Esophagus mucosa (tissue), 1 donor: ENCODE measurements at places on chromosomes 16 and 17.

DNA sequence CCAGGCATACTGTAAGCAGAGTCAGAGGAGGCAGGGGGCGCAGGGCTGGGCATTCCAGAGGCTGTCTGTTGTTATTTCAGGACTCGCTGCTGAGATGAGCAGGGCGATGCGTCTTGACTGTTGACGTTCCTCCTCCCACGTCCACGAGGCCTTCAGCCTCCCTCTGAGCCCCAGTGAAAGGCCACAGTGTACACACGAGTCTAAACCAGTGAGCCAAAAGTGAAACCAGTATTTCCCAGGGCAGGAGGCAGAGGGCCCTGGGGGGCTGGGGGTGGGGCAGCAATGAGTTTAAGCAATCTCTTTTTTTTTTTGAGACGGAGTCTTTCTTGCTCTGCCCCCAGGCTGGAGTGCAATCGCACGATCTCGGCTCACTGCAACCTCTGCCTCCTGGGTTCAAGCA, 21.5 kb downstream of the SMTNL2 start:
- ATAC-seq = no peak

DNA sequence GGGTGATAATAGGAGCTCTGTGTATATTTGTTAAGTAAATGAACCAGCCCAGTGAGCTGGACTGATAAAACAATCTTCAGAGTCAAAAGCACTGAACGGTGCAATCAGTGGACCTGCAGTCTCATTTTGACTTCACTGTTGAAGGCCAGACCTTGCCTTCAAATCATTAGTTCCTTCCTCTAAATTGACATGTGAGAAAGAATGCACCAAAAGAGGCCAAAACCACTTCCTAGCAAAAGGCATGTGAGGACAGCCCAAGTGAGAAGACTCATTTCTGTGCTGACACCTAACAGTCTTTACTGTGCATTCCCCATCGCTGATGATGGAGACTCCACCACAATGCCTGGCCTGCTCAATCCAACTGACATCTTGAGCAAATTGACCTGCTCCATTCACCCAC, 10.6 kb downstream of the GTF3C1 start:
- ATAC-seq = no peak

GRCh38 chr16:75590920-75591843, 25.0 kb downstream of the GABARAPL2 start:
- ATAC-seq = no peak

DNA sequence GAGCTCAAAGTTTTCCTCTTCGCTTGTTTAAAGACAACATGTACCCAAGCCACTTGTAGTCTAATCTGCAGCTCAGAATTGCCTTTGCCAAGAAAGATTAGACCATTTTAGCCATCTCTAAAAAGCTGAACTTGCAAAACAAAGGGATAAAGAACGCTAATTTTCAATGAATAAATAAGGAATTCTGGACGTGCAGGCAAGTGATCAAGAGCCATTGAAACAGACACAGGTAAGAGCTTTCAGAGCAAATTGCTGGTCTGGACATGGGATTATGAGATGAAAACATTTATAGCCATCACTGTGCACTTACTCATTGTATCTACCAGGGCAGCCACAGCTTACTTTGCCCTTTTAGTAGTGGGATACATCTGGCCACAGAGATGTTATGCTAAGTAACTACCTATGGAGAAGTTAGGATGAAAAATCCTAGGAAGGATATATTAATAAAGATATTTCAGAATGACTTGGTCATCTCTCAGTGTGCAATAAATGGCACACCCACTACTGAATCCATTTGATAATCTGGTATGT, 44.4 kb downstream of the RND2 start:
- no peak for ATAC-seq

DNA sequence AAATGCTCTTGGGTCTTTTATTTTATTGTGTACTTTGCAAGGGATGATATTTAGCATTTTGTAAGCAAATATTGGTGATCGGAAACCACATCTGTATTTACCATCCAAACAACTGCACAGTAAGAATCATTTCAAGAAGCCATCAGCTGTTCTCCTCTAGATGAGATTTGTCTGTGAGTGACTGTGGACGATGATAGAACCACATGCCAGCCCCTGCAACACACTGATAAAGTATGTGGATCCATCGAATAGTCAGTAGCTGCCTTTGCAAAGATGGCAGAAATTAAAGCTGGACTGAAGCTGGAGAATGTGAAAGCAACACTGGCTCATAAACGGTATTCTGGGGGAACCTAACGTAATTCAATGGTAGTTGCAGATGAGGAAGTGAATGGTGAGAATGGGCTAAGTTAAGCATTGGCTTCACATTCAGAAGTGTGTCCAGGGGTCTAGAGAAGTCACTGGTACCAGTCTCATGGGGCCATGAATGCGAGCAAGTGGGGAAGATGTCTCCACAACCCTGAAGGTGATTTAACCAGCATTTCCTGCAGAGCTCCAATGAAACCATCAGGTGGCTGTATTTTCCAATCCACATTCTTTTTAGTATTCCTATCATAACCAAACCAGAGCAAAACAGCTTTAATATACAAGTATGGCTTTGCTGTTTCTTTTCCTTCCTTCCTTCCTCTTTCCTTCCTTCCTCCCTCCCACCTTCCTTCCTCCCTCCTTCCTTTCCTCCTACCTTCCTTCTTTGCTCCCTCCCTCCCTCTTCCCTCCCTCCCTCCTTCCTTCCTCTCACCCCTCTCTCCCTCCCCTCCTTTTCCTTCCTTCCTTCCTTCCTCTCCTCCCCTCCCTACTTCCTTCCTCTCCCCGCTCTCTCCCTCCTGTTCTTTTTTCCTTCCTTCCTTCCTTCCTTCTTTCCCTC, 169.4 kb downstream of the ABCA8 start:
- no peak for ATAC-seq

DNA sequence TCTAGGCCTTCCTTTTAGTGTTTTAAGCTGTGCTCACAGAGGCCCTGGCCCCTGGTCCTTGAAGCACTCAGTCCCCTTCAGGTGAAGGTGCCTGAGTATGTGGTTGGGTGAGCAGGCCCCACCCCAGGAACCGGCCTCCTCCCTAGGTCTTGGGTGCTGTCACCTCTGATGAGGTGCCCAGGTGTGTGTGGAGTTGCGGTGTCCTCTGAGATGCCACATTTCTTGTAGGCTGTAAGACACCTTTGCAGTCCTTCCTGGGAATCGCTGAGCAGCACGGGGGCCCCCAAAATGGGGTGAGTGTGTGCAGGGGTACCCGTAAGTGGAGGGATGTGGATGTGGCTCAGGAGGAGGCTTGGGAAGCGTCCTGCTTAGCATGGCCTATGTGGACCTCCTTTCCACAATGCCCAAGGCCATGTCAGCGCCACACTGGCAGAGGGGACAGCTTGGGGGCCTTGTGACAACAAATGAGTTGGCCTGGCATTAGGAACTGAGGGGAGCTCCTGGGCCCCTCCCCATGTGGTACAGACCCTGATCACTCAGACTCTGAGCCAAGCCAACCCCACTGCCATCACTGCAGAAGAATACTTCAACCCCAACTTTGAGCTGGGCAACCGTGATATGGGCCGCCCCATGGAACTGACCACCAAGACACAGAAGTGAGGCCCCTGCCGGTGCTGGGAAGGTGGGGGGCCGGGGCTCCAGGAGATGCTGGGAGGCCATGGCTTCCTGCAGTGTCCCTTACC, 11.2 kb downstream of the CORO6 start:
- ATAC-seq = no peak

DNA sequence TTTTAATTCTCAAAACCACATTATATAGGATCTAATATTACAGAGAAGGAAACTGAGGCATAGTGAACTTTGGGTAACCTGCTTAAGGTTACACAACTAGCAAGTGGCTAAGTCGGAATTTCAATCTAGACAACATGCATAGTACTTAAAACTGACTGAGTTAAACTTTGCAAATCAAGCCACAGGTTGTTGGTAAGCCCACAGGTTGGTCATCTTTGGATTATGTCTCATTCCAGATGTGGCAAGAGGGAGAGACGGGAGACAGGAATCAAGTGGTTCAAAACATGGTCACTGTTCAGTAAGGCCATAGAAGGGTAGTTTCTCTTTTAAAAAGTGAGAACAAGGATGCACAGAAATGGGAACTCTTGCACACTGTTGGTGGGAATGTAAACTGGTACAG, 57.1 kb downstream of the MYO1D start:
- ATAC-seq = no peak

DNA sequence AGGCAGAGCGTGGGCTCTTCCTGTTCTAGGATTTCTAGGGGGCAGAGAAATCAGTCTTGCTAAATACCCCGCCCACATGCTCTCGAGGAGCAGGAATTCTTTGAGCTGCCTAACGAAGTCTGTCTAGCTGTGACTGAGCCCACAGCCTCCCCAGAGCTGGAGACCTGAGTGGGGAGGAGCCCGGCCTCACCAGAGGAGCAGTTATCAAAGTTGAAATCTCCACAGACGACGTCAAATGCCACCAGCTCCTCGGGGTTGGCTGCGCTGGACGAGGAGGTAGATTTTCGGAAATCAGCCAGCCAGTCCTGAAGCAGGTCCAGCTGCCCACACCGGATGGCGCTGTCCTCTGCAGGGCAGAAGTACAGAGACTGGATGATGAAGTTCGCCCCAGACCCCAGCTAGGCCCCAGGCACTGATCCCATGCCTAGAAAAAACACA, 53.8 kb downstream of the PRMT7 start:
- no peak for ATAC-seq

GRCh38 chr16:80280557-80280956, 260.2 kb upstream of the DYNLRB2 start:
- ATAC-seq = no peak

DNA sequence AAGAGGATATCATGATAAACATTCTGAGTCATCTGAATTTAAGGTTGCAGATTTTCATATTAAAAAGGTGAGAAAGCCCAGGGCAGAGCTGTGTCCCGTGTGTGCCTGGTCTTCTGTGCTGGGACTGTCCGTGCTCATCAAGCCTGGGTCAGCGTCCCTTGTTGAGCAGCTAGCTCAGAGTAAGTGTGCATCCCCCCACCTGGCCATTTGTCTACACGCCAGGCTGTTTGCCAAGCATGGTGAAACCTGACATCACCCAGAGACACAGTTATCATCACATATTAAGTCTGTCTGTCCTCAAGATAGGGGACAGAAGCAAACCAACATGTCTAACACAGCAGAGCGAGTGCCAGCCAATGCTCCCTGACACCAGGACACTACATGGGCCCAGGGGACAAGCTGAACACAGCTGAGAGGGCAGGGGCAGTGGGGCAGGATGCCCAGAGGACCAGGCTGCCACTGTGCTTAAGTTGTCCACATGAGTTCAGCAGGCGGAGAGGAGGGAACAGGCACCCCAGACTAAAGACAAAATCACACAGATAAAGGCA, 57.9 kb upstream of the CNEP1R1 start:
- ATAC-seq = no peak

DNA sequence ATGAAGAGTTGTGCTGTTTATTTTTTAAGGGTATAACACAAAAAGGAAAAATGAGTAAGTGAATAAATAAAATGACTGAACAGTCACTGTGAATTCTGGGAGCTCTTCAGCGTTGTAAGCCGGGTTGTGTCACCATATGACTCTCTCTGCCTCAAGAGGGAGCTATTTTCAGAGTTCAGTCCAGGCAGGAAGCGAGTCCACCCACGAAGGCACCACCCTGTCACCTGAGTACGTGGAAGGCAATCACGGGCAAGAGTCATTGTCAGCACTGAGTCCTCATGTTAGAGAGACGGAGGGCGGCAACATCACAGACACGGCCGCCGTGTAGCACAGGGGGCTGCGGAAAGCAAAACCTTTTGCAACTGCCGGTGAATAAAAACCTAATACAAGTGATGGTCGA, 227.6 kb downstream of the UTP18 start:
- ATAC-seq = no peak

DNA sequence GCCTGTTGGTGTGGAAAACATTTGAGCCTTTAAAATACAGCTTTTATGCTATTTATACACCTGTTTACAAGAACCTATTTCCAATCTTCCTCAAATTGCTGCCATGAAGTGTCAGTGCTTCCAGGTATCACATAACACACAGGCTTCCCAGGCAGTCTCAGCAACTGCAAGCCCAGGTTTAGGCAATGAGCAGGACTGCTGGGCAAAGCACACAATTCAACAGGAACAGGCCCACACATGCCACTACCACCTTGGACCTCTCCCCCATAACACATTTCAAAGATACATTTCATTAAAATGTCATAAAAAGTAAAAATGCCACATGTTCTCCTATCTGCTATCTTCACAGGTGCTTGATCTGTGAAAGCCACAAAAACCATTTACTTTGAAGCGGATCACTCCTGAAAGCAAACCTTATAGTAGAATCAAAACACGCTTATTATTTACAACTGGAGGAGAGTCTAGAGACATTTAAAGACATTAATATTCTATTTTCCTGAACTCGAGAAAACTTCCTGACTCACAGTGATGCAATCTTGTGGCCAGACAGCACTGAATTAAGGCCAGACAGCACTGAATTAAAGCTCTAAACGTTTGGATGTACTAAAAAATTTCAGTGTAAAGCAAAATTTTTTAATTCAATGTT, 31.5 kb downstream of the ANKFY1 start:
- no peak for ATAC-seq

DNA sequence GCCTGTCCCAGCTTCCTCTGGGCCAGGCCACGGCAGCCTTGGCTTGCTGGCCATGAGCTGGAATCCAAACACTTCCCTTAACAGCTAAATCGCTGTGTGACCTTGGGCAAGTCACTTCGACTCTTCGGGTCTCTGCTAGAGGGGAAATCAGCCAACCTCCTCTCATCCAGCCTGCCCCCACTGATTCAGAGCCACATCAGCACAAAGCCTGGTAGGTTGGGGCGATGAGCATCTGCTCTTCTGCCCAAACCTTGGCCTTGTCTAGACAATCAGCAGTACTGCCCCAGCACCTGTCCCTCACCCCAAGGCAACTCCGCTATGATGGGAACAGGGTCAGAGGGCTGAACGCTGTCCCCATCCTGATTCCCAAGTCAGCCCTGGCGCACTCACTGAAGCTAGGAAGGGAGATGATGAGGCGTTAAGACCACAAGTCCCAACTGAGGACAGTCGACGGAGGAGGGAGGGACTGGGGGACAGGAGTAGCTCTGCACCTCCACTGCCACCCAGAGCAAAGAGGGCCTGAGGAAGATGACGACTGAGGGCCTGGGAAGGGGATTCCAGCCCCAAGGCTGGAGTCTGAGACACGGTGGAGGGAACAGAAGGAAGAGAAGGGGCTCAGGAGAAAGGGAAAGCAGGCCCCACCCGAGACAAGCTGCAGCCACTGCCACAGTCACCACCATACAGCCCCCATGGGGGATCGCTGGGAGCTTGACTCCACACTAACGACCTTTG, 1.3 kb downstream of the CLUH start:
- ATAC-seq = no peak

- ATAC-seq = no peak
Observed at GRCh38 chr16:10168258-10168657, 14.0 kb downstream of the GRIN2A start.

- no peak for ATAC-seq
Observed at GRCh38 chr17:5405400-5405799, 14.1 kb downstream of the NUP88 start.

- peak; percentile 79 for ATAC-seq
Observed at GRCh38 chr17:59004338-59005111, 102.2 kb downstream of the TRIM37 start.

GRCh38 chr17:27226611-27227230, 67.2 kb upstream of the WSB1 start:
- ATAC-seq = peak; percentile 84

- peak; percentile 40 for ATAC-seq
Observed at GRCh38 chr17:73068322-73069153, 23.9 kb downstream of the SLC39A11 start.

GRCh38 chr17:48502901-48503300, 27.9 kb downstream of the HOXB1 start:
- peak; percentile 38 for ATAC-seq

GRCh38 chr17:72640415-72641165, 451.9 kb downstream of the SLC39A11 start:
- ATAC-seq = peak; percentile 91

GRCh38 chr17:8120520-8121406, 2.4 kb upstream of the ALOXE3 start:
- peak; percentile 45 for ATAC-seq

- ATAC-seq = peak; percentile 9
Observed at GRCh38 chr16:87384162-87384874, 742 bp upstream of the FBXO31 start.
